ENCODE measurements at places on chromosomes 16 and 17.

GRCh38 chr17:28712032-28712704, 480 bp upstream of the PROCA1 start:
- DNase-seq, result no peak

- DNase-seq, result no peak
Measured at GRCh38 chr17:3978421-3979289, 14.4 kb upstream of the ATP2A3 start.

- DNase-seq, result no peak
Measured at GRCh38 chr17:29131814-29132682, 48.1 kb downstream of the MYO18A start.

GRCh38 chr17:37301288-37301687, 74.5 kb upstream of the C17orf78 start:
- DNase-seq, result no peak

DNA sequence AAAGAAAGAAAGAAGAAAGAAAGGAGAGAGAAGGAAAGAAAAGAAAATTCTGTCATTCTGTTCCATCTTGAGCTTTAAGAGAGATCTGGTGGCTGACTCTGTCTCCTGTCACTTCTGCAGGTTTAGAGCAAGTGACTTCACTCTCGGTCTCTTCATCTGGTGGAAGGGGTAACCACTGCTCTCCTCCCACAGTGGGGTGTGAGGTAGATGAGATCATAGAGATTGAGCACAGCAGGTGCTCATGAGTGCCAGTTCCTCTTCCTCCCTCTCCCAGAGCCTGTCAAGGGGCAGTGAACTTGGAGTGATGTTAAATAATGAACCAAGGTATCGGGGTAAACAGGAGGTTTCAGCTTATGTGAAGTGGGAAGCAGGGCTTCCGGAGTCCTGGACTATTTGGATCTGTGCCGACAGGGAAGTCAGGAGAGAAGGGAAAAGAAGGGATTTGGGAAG, 47.7 kb downstream of the BEAN1 start:
- DNase-seq, result no peak

DNA sequence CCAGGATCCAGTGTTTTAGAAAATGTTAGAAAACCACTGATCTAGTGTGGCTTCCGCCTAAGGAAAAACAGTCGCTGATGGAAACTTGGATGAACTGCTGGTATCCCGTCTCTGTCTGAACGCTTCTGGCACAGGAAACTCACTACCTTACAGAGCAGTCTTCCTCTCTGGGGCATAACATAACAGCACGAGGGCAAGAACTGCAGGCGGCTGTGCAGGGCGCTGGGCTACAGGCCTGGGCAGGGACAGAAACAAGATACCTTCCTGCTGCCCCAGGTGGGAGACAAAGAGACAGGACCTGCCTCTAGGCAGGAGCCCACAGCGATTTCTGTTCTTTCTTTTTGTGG, 10.5 kb downstream of the MXRA7 start:
- DNase-seq, result no peak

Data from gastrocnemius medialis (tissue), 4 donors.